CD8-positive, alpha-beta memory T cell (primary cell): ENCODE measurements at places on chromosomes 2 and 18. TPM values are rescaled to one million over a fixed set of nuclear protein-coding genes. Genes with fewer than 3 reads are reported as not detected.

The SPIRE1 gene
- total RNA-seq: 9.9 TPM

The AP1S3 gene
- 16.9 TPM for total RNA-seq

The RAD51AP2 gene
- total RNA-seq: not detected

The ABCB11 gene
- not detected for total RNA-seq

The ADRA2B gene
- total RNA-seq: 0.07 TPM

The SATB2 gene
- 0.09 TPM for total RNA-seq

The UPP2 gene
- total RNA-seq: not detected

DNA sequence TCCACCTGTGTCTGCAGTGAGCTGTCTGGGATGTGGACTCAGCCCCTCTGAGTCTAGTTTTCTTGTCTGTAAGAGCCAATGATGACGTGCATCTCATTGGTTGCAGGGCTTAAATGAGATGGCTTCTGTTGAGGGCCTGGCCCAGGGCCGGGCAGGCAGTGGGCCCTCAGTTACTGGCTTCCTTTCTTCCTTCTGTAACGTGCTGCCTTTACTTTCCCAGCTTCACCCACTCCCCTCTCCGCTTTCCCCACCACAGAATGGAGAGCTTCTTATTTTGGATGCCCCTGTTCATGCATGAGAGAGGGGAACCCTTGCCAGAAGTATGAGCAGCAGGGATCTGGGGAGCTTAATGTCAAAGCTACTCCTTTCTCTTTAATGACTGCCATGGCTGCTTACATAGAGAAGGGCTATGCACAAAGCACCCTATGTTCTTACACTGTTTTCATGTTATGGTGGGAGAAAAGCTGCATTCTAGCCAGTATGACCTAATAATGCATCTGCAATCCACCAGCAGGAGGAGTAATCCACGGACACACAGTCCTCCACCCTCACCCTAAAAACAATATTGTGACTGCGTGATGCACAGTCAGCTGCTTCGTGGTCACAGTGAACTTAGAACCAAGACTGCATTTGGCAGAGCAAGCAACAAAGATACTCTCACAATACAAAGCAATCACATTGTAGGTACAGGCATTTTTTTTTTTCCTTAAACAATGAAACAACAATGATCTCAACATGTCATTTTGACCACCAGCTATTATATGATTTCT is 37.2 kb downstream of the CREG2 start:
- no peak overlapping the region for H3K4me3 ChIP-seq
- no peaks in the 10 kb centered on the region for H3K36me3 ChIP-seq
- H3K4me1 ChIP-seq: no peaks in the 10 kb centered on the region
- no peak overlapping the region for H3K27ac ChIP-seq

GRCh38 chr2:4404363-4404762 is 701.0 kb downstream of the DCDC2C start:
- no peak overlapping the region for H3K4me3 ChIP-seq
- no peak for DNase-seq
- no peaks in the 10 kb centered on the region for H3K36me3 ChIP-seq
- no peaks in the 10 kb centered on the region for H3K4me1 ChIP-seq
- H3K27ac ChIP-seq: no peak overlapping the region

GRCh38 chr2:168244318-168244717 is 3.1 kb downstream of the STK39 start:
- H3K27ac ChIP-seq: no peak overlapping the region
- no peaks in the 10 kb centered on the region for H3K27me3 ChIP-seq
- peak; percentile 45 for DNase-seq
- H3K4me3 ChIP-seq: no peak overlapping the region
- H3K4me1 ChIP-seq: peaks cover 63% of the 10 kb centered on the region
- no peaks in the 10 kb centered on the region for H3K36me3 ChIP-seq

- H3K4me3 ChIP-seq: no peak overlapping the region
- no peak for DNase-seq
- no peaks in the 10 kb centered on the region for H3K36me3 ChIP-seq
- no peak overlapping the region for H3K27ac ChIP-seq
These were observed 773.9 kb upstream of the FANCL start for GRCh38 chr2:59015027-59015426.

- no peak overlapping the region for H3K4me3 ChIP-seq
- no peak for DNase-seq
- no peaks in the 10 kb centered on the region for H3K4me1 ChIP-seq
- H3K27me3 ChIP-seq: no peaks in the 10 kb centered on the region
- H3K36me3 ChIP-seq: no peaks in the 10 kb centered on the region
These were observed 90.6 kb downstream of the VRK2 start for GRCh38 chr2:58137221-58137620.

DNA sequence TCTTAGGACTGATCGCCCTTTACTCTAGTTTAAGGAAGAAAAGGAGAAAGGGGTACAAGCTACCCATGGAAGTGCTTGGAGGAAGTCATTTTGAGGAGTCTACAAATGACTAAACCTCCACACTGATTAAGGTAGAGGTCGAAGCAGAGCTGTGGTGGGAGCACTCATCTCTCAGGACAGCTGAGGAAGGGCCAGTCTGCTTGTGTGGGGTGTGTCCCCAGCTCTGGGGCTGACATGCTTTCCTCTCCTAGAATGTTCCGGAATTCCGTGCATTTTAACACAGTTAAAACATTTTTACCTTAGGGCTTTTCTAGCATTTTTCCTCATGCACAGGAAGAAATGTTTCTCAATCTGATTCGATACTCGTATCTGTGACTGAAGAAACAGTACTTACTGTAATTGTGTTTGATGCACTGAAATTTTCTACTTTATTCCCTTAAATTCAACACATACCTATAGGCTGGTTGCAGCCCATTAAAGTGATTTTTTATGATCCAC is 135.1 kb downstream of the NCK2 start:
- no peak for DNase-seq
- H3K4me1 ChIP-seq: peaks cover 84% of the 10 kb centered on the region
- H3K4me3 ChIP-seq: no peak overlapping the region
- H3K36me3 ChIP-seq: peaks cover 12% of the 10 kb centered on the region
- H3K27me3 ChIP-seq: no peaks in the 10 kb centered on the region
- no peak overlapping the region for H3K27ac ChIP-seq

DNA sequence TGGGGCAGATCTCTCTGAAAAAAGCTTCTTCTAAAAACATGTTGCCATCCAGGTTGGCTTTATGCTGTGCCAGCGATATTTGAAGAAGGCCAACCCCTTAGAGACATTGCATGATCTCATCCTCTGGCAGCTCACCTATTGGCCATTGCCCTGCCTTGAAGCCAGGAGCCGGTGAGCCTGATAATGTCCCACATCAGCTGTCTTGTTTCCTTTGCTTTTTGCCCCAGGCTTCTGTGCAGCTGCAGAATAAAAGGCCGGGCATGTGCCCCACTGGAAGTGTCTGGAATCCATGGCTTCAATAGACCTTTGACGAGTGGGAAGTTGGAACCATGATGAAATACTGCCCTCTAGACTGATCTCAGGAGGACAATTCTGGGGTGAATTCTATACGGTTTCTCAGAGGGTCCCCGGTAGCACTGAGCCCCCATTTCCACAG is 523.5 kb upstream of the ZEB2 start:
- H3K36me3 ChIP-seq: no peaks in the 10 kb centered on the region
- no peak for DNase-seq
- H3K27ac ChIP-seq: no peak overlapping the region

DNA sequence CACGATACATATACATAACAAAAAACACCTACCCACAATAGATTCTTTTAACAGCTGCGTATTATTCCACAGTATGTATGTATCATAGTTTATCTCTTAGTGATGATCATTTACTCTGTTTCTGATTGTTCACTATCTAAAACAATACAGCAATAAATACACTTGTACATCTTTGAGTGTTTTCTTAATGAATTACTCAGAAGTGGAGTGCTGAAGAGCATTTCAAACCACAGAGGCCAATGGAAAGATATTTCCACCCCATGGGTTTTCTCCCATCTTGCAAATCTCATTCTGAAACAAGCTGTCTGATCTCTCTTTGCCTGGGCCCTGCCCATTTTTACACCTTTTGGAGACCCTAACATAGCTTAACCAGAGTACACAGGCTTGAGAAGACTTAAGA is 113.8 kb upstream of the KLF7 start:
- H3K27me3 ChIP-seq: no peaks in the 10 kb centered on the region
- no peaks in the 10 kb centered on the region for H3K36me3 ChIP-seq
- no peak overlapping the region for H3K27ac ChIP-seq
- no peak overlapping the region for H3K4me3 ChIP-seq
- no peaks in the 10 kb centered on the region for H3K4me1 ChIP-seq
- no peak for DNase-seq

GRCh38 chr18:63859781-63860475 is 27.6 kb upstream of the SERPINB2 start:
- no peaks in the 10 kb centered on the region for H3K4me1 ChIP-seq
- DNase-seq: no peak
- H3K36me3 ChIP-seq: no peaks in the 10 kb centered on the region
- no peak overlapping the region for H3K4me3 ChIP-seq
- H3K27me3 ChIP-seq: no peaks in the 10 kb centered on the region
- no peak overlapping the region for H3K27ac ChIP-seq

- H3K4me1 ChIP-seq: no peaks in the 10 kb centered on the region
- H3K4me3 ChIP-seq: no peak overlapping the region
- H3K36me3 ChIP-seq: no peaks in the 10 kb centered on the region
- DNase-seq: no peak
- no peak overlapping the region for H3K27ac ChIP-seq
- H3K27me3 ChIP-seq: no peaks in the 10 kb centered on the region
These were observed 364.4 kb upstream of the CHST9 start for GRCh38 chr18:27549335-27550039.

- no peak for DNase-seq
- no peak overlapping the region for H3K4me3 ChIP-seq
- H3K27me3 ChIP-seq: no peaks in the 10 kb centered on the region
- no peaks in the 10 kb centered on the region for H3K36me3 ChIP-seq
These were observed 73.9 kb downstream of the MRO start for GRCh38 chr18:50745945-50746344.

GRCh38 chr18:73895701-73896100 is 251.9 kb downstream of the FBXO15 start:
- no peaks in the 10 kb centered on the region for H3K27me3 ChIP-seq
- no peaks in the 10 kb centered on the region for H3K36me3 ChIP-seq
- no peak overlapping the region for H3K27ac ChIP-seq

GRCh38 chr2:64186699-64187605 is 42.7 kb upstream of the PELI1 start:
- H3K4me3 ChIP-seq: no peak overlapping the region
- DNase-seq: no peak
- H3K27me3 ChIP-seq: no peaks in the 10 kb centered on the region
- H3K36me3 ChIP-seq: no peaks in the 10 kb centered on the region
- H3K27ac ChIP-seq: no peak overlapping the region
- H3K4me1 ChIP-seq: no peaks in the 10 kb centered on the region

- no peak overlapping the region for H3K4me3 ChIP-seq
- DNase-seq: no peak
These were observed 71.0 kb downstream of the HS1BP3 start for GRCh38 chr2:20579866-20580265.

- DNase-seq: no peak
- H3K4me1 ChIP-seq: no peaks in the 10 kb centered on the region
These were observed 51.0 kb downstream of the ABI2 start for GRCh38 chr2:203379156-203379555.

- H3K27me3 ChIP-seq: no peaks in the 10 kb centered on the region
- DNase-seq: no peak
- no peak overlapping the region for H3K27ac ChIP-seq
- no peak overlapping the region for H3K4me3 ChIP-seq
- H3K4me1 ChIP-seq: no peaks in the 10 kb centered on the region
These were observed 258.0 kb downstream of the HDAC4 start for GRCh38 chr2:239142806-239143205.

DNA sequence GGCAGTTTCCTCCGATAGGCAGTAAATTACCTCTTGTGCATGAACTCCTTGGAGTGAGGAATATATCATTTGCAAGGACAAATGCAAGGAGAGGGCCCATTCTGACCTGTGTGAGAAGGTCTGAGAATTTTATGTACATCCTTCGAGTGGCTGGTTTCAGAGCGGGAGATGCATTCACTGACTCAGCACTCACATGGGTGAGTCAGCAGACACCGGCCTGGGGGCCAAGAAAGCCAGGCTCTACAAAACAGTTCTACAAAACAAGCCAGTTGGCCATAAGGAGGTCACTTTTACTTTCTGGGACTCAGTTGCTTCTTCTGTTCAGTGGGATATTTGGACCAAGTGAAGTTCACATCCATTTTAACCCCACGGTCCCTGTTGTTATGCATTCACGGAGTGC is 35.3 kb downstream of the CYP26B1 start:
- no peak overlapping the region for H3K4me3 ChIP-seq
- no peak overlapping the region for H3K27ac ChIP-seq
- no peaks in the 10 kb centered on the region for H3K27me3 ChIP-seq
- no peak for DNase-seq

GRCh38 chr18:67456711-67457110 is 59.8 kb downstream of the DSEL start:
- no peak overlapping the region for H3K27ac ChIP-seq
- H3K4me1 ChIP-seq: peaks cover 2% of the 10 kb centered on the region
- H3K36me3 ChIP-seq: no peaks in the 10 kb centered on the region
- no peak for DNase-seq

DNA sequence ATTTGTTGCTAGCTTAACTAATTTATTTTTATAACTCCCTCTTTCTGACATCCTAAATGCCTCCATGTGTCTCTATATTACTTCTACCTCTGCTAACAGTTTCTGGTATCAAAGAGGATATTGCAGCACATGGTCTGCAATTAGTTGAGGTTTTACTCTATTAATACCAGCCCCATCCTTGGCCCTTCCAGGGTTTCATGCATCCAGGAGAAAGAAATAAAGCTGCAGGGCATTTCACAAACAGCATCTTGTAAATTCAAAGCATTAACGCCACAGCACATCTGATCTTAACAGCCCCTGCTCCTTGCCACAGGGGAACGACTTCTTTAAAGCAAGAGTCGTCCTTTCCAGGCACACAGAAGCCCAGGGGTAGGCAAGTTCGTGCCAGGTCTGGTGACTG is 258.9 kb downstream of the ICOS start:
- no peak overlapping the region for H3K4me3 ChIP-seq
- DNase-seq: no peak
- peaks cover 3% of the 10 kb centered on the region for H3K27me3 ChIP-seq
- H3K27ac ChIP-seq: no peak overlapping the region
- no peaks in the 10 kb centered on the region for H3K36me3 ChIP-seq

DNA sequence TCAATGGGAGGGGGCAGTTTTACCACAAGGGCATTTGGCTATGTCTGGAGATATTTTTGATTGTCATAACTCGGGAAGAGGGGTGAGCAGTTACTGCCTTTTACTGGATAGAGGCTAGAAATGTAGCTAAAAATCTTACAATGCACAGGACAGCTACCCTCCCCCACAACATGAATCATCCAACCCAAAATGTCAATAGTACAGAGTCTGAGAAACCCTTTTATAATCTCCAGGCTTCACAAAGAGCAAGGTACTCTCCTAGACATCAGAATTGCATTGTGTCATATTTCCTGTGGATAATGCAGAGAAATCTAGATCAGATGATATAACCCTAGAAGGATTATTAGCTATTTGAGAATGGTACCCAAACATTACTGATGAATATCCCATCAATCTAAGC is 277.1 kb upstream of the NRP2 start:
- H3K4me3 ChIP-seq: no peak overlapping the region
- no peak overlapping the region for H3K27ac ChIP-seq
- no peak for DNase-seq
- no peaks in the 10 kb centered on the region for H3K4me1 ChIP-seq
